Neural crest cell (in vitro differentiated cells): ENCODE measurements at places on chromosomes 2 and 18. TPM values are rescaled to one million over a fixed set of nuclear protein-coding genes. Genes with fewer than 3 reads are reported as not detected.

DNA sequence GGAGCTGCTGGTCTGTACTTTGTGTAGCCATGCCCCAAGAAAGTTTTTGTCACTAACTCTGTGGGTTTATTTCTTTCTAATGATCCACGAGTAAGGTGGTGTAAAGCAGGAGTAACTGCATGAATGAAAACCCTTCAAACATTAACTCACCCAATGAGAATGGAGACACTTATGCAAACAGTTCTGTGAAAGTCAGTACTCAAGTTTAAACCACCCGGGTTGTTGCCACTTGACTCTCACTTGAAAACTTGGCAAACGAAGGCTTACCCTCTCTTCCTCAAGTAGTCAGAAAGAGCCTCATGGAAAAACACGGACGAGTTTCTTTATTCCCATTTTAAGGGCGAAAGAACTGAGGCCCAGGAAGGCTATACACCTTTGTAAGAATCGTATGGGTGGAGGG, 117.5 kb downstream of the MMADHC start:
- H3K27me3 ChIP-seq: no peaks in the 10 kb centered on the region
- no peak for DNase-seq
- H3K36me3 ChIP-seq: peaks cover 17% of the 10 kb centered on the region

DNA sequence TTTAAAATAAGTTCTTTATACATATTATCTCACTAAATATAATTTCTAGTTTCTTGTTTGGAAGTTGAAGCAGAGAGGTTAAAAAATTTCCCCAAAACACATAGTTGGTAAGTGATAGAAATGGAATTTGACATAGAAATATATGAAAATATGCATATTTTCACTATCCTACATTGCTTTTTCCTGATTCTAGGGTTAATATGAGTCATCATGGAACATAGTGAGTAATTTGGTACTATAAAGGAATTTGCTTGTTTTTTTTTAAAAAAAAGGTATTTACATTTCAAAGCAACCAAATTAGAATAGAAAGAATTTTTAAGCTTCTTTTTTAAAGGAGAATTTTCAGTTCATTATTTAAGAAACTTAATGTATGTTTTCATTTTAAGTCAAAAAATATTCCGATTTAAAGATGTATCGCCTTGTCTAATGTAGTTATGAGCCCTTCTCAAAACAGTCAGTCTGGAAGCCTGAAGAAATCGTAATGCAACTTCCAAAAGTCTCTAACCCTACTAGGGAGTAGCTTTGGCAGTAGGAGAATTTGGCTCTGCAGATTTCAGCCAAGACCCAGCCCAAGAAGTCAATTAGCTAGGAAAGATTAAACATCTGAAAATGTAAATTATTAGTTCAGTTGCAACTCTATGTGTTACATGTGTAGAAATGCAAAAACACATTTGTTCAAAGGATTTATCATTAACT, 147.3 kb downstream of the RDH14 start:
- no peak for DNase-seq
- H3K4me3 ChIP-seq: no peak overlapping the region

DNA sequence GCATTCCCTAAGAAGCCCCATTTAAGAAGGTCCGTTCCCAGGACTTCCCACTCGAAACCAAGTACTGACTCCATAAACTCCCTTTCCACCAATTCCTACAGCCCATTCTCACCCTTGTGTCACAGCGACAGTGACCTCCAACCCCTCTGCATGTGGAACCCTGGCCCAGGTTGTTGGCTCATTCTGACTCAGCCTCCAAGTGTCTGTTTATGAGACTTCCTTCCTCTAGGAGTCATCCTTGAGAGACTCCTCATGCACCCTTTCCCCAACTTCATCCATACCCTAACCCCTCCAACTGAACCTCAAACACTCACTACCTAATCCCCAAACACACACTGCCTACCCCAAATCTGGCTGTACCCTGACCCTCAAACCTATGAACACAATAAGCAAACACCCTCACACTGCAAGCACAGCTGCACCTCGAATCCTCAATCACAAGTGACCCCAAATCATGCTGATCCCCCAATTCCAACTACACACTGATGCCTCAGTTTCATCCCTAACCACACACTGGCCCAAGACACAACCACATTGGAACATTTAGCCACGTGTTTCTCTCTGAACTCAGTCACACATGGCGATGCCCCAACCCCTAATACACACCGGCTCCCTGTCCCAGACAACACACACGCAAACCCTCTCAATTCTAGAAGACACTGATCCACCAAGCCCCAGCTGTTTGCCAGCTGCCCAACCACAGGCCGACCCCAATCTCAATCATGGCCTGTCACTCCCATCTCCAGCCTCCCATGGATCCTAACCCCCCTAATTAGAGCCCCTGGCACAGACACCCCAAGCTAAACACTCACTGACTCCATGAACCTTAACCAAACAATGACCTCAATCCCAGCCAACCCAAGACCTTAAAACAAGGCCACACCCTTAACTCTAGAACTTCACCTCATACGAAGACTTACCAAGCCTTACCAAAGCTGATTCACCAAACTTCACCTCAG, 219.6 kb downstream of the CYP26B1 start:
- H3K4me1 ChIP-seq: peaks cover 5% of the 10 kb centered on the region
- peaks cover 2% of the 10 kb centered on the region for H3K27me3 ChIP-seq
- no peak overlapping the region for H3K4me3 ChIP-seq

GRCh38 chr2:23480957-23481797, 96.2 kb downstream of the KLHL29 start:
- H3K4me3 ChIP-seq: no peak overlapping the region
- H3K27me3 ChIP-seq: no peaks in the 10 kb centered on the region
- DNase-seq: no peak
- H3K36me3 ChIP-seq: no peaks in the 10 kb centered on the region

KIAA2012 gene
- total RNA-seq: 0.07 and 0.34 TPM in 2 replicates

DNA sequence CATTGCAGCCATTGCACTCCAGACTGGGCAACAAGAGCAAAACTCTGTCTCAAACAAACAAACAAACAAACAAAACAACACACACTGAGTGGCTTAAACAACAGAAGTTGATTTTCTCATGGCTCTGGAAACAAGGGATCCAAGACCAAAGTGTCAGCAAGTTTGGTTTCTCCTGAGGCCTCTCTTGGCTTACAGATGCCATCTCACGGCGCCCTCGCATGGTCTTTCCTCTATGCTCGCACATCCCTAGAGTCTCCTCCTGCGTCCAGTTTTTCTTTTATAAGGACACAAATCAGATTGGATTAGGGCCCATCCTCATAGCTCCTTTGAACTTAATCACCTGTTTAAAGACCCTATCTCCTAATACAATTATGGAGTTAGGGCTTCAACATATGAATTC, 133.4 kb upstream of the LRRTM1 start:
- H3K36me3 ChIP-seq: no peaks in the 10 kb centered on the region
- H3K27me3 ChIP-seq: no peaks in the 10 kb centered on the region
- no peak for DNase-seq
- H3K4me3 ChIP-seq: no peak overlapping the region

DNA sequence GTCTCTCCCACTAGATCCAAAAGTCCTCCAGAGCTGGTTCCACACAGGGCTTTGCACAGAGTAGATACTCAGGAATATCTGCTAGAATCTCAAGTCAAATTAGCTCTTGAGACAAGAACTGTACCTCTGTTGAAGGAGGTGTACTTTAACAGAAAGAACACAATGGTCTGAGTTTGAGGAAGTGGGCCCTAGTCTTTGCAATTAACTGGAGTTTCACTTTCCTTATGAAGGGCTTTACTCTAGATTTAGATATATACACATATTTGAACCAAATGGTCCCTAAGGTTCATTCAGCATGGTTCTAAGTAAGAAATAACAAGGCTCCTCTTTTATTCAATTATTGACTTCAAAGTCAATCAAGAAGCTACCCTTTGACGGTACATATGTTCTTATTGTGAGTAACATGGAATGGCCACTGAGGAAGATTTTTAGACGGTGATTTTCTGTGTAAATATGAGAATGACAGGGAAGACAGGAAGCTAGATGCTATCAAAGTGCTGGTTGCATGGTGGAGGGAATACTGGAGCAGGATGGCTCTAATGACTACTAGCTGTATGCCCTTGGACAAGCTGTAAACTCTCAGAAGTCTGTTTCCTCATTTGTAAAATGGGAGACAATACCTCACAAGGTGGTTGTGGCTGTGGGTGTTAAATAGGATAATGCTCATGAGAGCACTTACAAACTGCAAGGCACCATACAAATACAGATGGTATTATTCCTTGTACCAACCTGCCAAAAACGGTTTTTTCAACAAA, 73.5 kb upstream of the SERTAD2 start:
- H3K27ac ChIP-seq: no peak overlapping the region
- H3K4me3 ChIP-seq: no peak overlapping the region
- no peaks in the 10 kb centered on the region for H3K36me3 ChIP-seq
- DNase-seq: no peak
- peaks cover 48% of the 10 kb centered on the region for H3K4me1 ChIP-seq
